ENCODE measurements at places on chromosomes 13 and 19.

- peak; percentile 58 for DNase-seq
Observed at GRCh38 chr19:1847684-1848398, 442 bp downstream of the REXO1 start.

- no peak for DNase-seq
Observed at GRCh38 chr19:55898911-55899310, 33.2 kb downstream of the NLRP13 start.

DNA sequence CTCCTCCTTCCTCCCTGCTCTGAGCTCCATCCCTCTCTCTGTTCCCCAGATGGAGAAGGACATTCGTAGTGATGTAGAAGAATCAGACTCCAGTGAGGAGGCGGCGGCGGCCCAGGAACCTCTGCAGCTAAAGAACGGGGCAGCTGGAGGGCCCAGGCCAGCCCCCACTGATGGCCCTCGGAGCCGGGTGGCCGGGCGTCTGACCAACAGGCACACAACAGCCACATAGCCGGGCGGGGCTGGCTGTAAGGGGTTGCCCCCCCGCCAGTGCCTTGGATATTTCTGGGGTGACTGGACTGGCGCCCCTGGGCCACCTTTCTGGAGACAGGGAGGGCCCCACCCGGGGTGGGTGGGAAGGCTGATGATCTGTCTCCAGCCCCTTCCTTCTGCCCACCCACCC is 46.3 kb downstream of the CD320 start:
- no peak for DNase-seq

GRCh38 chr19:15508035-15508710 is at the start of gene CYP4F22:
Gene CYP4F22, plus strand, starts transcription at chr19:15508525. Its CDS starts 16,812 bp downstream, at chr19:15525337.
- no peak for DNase-seq

- DNase-seq = no peak
Observed at GRCh38 chr19:16777811-16778210, 51.4 kb upstream of the SIN3B start.

GRCh38 chr19:33876192-33876591 is 79.5 kb downstream of the KCTD15 start:
- DNase-seq = no peak

All from activated CD4-positive, alpha-beta T cell treated with anti-CD3 and anti-CD28 coated beads, Interleukin-10, Interleukin-2, amounts not matched to agents 100 ng/mL and 50 ng/mL, durations not matched to agents 16 hours and 8 hours (primary cell).